Neural crest cell (in vitro differentiated cells): ENCODE measurements at places on chromosomes 7 and 10. TPM values are rescaled to one million over a fixed set of nuclear protein-coding genes. Genes with fewer than 3 reads are reported as not detected.

The ZNF425 gene
- total RNA-seq: 4.9 and 5.8 TPM in 2 replicates

The ZPBP gene
- not detected in 2 replicates for total RNA-seq

The TLX1 gene
- 0.16 and 0.33 TPM in 2 replicates for total RNA-seq

The C10orf53 gene
- 0.14 TPM in 1 of 2 replicates, not detected in the other for total RNA-seq

- DNase-seq: no peak
- no peak overlapping the region for H3K27ac ChIP-seq
- peaks cover 2% of the 10 kb centered on the region for H3K36me3 ChIP-seq
- peaks cover 58% of the 10 kb centered on the region for H3K27me3 ChIP-seq
Measured at GRCh38 chr7:154774303-154774969, 228.5 kb downstream of the PAXIP1 start.

DNA sequence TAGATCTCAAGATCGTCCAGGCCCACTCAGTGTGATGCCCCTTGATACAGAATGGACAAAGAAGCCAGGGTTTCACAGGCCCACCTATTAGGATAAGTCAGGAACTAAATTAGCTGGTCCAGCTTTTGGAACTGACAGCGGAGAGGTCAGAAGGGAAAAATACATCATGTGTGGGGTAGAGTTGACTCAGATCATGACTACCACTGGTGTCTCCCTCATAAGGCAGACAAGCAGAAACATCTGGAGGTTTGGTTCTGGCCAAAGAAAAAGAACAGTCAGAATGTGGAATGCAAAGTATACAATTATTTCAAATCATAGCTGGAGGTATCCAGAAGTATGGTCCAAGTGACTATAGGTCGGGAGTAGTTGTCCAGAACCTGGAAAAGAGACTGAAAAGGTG, 621.1 kb upstream of the CELF2 start:
- no peak overlapping the region for H3K4me3 ChIP-seq
- H3K27ac ChIP-seq: no peak overlapping the region
- H3K36me3 ChIP-seq: peaks cover 2% of the 10 kb centered on the region
- H3K4me1 ChIP-seq: no peaks in the 10 kb centered on the region
- DNase-seq: no peak

GRCh38 chr10:77027576-77027975, 610.0 kb downstream of the KCNMA1 start:
- no peak overlapping the region for H3K27ac ChIP-seq
- DNase-seq: no peak
- H3K4me3 ChIP-seq: no peak overlapping the region
- no peaks in the 10 kb centered on the region for H3K36me3 ChIP-seq
- H3K4me1 ChIP-seq: peaks cover 22% of the 10 kb centered on the region
- H3K27me3 ChIP-seq: no peaks in the 10 kb centered on the region

DNA sequence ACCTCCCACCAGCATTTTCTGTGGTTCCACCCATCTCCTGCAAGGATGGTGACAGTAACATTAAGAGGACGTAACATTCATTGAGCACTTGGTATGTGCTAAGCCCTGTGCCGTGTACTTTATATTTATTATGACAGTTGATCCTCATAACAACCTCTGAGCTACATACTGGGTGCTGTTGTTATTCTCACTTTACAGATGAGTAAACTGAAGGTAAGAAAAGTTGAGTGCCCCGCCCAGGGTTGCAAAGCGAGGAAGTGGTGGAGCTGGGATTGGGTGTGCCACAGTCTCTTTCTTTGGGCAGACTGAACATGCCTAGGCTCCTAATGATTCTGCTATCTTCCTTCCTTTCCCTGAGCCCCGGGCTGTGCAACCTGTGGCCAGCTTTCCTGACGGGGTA, 107.4 kb downstream of the SH3PXD2A start:
- H3K4me1 ChIP-seq: peaks cover 66% of the 10 kb centered on the region
- no peak for DNase-seq
- peak overlapping the region; percentile 91 for H3K27ac ChIP-seq
- no peaks in the 10 kb centered on the region for H3K27me3 ChIP-seq
- H3K4me3 ChIP-seq: no peak overlapping the region
- no peaks in the 10 kb centered on the region for H3K36me3 ChIP-seq

DNA sequence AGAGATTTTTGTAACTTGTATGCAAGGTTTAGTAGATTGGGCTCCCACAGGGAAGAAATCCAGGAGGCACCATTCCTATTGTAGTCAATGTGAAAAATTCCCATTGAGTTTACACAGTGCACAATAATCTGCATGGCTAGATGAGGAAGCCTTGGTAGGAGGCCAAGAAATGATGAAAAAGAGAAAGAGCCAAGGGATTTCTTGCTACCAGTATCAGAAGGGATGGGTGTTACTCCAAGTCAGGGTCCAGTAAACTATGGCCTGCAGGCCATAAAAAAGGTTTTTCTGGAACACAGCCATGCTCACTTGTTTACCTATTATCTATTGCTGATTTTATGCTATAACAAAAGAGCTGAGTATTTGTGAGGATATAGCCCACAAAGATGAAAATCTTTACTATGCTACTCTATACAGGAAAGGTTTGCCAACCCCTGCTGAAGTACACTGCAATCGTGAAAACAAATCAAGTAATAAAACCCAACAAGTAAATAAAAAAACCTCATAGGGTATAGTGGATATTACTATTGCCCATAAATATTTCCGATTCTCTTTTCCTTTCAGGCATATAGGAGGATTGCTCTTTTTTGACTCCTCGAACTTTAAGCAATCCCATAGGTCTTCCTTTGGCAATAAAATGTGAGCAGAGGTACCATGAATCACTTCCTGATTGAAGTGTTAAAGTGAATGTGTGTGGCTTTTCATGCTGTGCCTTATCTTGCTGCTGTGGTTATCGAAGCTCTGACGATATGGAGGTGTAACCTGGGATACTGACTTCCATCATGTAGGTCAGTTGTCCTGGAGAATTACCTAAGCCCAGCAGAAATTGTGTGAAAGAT, 256.3 kb upstream of the MAGI2 start:
- no peak overlapping the region for H3K27ac ChIP-seq
- H3K4me3 ChIP-seq: no peak overlapping the region
- no peak for DNase-seq

- peaks cover 3% of the 10 kb centered on the region for H3K36me3 ChIP-seq
- DNase-seq: no peak
- H3K27ac ChIP-seq: no peak overlapping the region
- H3K4me1 ChIP-seq: peaks cover 38% of the 10 kb centered on the region
- H3K4me3 ChIP-seq: peak overlapping the region; percentile 10
- no peaks in the 10 kb centered on the region for H3K27me3 ChIP-seq
Measured at GRCh38 chr7:20238754-20239324, 21.7 kb upstream of the MACC1 start.

DNA sequence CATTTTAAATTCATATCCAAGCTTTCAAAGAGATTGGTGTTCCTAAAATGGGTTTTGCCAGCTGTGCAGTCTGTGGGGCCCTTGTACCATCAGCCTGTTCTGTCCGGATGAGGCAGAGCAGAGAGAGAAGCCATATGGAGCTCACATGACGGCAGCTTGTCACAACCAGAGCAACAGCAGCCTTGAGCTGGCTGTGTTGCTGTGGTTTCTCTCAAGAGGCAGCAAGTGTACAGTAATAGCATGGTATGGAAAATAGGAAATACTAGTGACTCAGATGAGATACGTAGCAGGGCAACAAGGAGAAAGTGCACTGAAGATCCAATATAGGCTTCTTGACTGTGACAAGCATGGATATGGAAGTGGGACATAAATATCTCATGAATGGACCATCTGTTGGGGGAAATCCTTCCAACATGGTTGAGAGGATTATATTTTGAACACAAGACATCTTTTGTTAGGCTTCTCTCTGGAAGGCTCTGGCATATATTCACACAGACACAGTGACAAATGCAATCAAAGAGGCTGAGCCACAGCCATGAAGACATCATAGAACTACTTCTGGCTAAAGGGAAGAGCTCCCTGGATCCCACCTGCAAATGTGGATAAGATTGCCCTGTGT, 251.0 kb upstream of the TAC1 start:
- H3K4me1 ChIP-seq: peaks cover 15% of the 10 kb centered on the region
- no peak for DNase-seq
- no peaks in the 10 kb centered on the region for H3K27me3 ChIP-seq
- no peaks in the 10 kb centered on the region for H3K36me3 ChIP-seq

DNA sequence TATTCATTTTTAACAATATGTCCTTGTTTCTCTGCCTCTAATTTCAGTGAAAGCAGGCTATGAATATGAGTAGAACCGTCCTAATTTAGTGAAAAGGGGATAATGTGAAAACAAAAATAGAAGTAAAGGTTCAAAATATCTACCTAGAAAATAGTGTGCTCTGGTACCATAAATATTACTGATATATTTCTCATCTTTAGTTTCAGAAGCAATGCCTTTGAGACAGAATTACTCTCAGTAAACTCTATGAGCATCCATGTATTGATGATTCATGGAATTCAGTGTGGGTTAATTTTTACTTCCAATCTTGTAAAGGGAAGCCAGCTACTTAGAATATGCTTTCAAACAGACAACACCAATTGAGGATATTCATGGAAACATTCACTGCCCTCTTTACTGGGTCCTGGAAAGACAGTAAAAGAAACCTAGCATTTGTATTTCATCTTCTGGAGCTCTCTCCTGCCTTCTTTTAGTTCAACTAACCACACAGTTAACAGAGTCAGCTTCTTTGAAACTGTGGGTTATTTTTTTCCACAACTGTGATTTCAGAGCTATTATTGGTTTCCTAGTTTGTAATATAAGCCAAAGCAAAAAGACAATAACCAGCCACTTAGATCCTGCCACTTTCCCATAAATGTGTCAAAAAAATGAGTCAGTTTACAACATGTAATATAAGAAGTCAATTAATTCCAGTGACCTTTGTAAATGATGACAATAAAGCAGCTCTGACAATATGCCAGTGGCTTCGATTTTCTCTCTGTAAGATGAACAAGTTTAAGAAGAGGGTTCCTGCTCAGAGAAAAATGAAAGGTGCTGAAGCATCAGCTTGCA, 1.7 kb downstream of the LRRN3 start:
- no peak overlapping the region for H3K27ac ChIP-seq
- peak overlapping the region; percentile 89 for H3K4me3 ChIP-seq
- H3K36me3 ChIP-seq: no peaks in the 10 kb centered on the region

DNA sequence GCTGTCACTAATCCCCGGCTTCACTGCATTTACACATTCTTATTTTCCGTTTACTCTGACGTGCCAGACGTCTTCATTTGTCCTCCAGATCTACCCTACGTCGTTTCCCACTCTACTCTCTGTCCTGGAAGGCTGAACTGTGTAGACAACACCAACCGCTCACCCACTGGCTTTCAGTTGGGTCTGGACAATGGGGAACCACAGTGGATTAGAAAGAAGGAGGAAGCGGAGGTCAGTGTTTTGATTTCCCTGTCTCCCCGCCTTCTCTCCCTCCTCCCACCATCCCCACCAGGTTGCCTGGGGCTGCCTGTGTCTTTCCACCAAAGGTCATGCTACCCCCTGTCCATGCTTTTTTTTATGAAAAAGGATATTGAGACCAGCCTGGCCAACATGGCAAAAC, 14.0 kb upstream of the CTBP2 start:
- DNase-seq: no peak
- peak overlapping the region; percentile 0 for H3K27ac ChIP-seq

- H3K27ac ChIP-seq: no peak overlapping the region
- H3K4me1 ChIP-seq: peaks cover 4% of the 10 kb centered on the region
- H3K4me3 ChIP-seq: no peak overlapping the region
- DNase-seq: no peak
- no peaks in the 10 kb centered on the region for H3K36me3 ChIP-seq
- no peaks in the 10 kb centered on the region for H3K27me3 ChIP-seq
Measured at GRCh38 chr7:148901178-148901577, 17.1 kb upstream of the EZH2 start.

- no peak overlapping the region for H3K4me3 ChIP-seq
- no peaks in the 10 kb centered on the region for H3K36me3 ChIP-seq
- no peak for DNase-seq
- H3K4me1 ChIP-seq: no peaks in the 10 kb centered on the region
- H3K27ac ChIP-seq: no peak overlapping the region
Measured at GRCh38 chr7:929311-929711, 25.2 kb downstream of the ADAP1 start.

- DNase-seq: no peak
- no peak overlapping the region for H3K27ac ChIP-seq
- no peak overlapping the region for H3K4me3 ChIP-seq
- H3K4me1 ChIP-seq: no peaks in the 10 kb centered on the region
- H3K27me3 ChIP-seq: peaks cover 7% of the 10 kb centered on the region
Measured at GRCh38 chr10:70396140-70396539, 7.8 kb upstream of the EIF4EBP2 start.

DNA sequence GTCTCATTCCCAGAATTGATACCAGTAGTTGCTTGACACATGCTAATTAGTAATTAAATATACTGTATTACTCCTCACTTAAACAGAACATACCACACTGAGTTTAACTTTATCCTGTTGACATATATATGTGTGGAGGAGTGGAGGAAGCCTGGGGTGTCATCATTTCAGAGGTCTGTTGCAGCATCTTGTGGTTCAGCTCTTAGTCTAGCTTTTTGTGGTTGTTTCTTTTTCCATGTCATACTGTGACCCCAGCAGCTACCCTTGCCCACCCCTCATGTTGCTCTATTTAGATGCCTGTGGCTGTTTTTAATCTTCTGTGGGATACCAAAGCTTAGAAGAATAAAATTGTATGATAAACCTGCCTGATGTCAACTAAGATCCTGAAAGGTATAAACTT, 875.4 kb downstream of the LRMDA start:
- H3K4me3 ChIP-seq: no peak overlapping the region
- no peaks in the 10 kb centered on the region for H3K36me3 ChIP-seq
- DNase-seq: no peak
- H3K27me3 ChIP-seq: no peaks in the 10 kb centered on the region

DNA sequence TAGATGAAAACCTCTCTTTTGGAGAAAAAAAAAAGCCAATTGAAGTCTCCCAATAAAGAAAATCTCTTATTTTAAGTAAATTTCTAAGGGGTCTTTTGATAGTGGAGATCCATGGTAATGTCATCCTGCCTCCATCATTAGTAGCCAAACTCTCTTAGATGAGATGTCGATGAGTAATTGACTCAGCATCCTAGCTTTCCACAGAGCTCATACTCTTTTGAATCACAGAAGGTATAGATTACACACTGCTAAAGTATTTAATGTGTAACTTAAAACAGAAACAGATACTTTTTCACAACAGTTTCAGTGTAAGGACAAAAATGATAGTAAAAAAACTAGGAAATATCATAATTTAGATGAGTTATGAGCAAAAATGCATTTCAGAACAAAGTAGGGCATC, 19.4 kb downstream of the MAGI2 start:
- no peak overlapping the region for H3K27ac ChIP-seq
- no peaks in the 10 kb centered on the region for H3K4me1 ChIP-seq
- H3K4me3 ChIP-seq: no peak overlapping the region
- DNase-seq: no peak
- no peaks in the 10 kb centered on the region for H3K27me3 ChIP-seq

DNA sequence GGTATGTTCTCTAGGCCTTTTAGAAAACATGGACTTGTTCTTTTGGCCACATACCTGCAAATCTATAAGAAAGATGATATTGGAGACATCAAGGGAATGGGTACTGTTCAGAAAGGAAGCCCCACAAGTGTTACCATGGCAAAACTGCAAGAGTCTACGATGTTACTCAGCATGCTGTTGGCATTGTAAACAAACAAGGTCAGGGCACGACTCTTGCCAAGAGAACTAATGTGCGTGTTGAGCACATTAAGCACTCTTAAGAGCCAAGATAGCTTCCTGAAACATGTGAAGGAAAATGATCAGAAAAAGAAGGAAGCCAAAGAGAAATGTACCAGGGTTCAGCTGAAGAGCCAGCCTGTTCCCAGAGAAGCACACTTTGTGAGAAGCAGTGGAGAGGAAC, 37.1 kb downstream of the SDK1 start:
- no peak for DNase-seq
- H3K27ac ChIP-seq: no peak overlapping the region
- H3K4me1 ChIP-seq: no peaks in the 10 kb centered on the region
- H3K36me3 ChIP-seq: peaks cover 3% of the 10 kb centered on the region
- no peaks in the 10 kb centered on the region for H3K27me3 ChIP-seq
